DND-41 (cell line): ENCODE measurements at places on chromosomes 1 and 21.

DNA sequence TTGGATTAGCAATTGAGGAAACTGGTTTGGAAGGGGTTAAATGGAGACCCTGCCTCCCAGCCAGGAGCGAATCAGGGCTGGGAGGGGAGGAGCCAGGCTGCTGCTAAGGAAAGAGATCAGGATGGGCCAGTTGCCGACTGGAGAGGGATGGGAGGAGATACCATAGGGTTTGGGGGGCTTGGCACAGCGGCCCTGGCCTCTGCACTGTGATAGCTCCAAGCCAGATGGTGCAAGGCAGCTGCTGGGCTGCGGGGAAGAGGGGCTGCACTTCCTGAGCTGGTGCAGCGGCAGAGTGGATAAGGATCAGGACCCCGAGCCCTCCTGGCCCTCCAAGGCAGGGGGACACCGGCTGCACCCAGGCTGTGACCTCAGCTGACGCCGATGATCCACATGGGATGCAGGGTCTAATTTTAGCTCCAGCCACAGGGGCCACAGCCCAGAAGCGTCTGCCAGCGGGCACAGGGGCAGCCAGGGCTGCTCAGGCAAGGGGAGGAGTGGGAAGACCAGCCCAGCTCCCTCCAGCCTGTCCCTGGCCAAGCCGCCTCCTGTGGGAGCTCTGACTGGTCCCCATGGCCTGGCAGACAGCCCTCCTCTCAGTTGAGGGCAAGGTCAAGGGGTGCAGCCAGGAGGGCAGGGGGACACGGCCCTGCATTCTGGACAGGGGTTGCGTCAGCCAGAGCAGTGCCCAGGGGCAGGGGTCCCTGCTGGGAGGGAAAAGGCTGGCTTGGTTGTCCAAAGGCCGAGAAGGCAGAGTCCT, at the start of gene EXTL1:
Gene EXTL1 (plus strand): TSS at position 129 of the 757 bp plus-strand sequence. CDS start 872 bp downstream, outside the sequence.
- peaks cover 7% of the 10 kb centered on the region for H3K27me3 ChIP-seq
- no peak for DNase-seq
- no peak within 1 kb of the TSS for H3K4me3 ChIP-seq

GRCh38 chr1:150006881-150007421, 3.6 kb downstream of the OTUD7B start:
- H3K27me3 ChIP-seq: no peaks in the 10 kb centered on the region
- H3K27ac ChIP-seq: no peak overlapping the region
- H3K36me3 ChIP-seq: no peaks in the 10 kb centered on the region
- no peaks in the 10 kb centered on the region for H3K4me1 ChIP-seq

DNA sequence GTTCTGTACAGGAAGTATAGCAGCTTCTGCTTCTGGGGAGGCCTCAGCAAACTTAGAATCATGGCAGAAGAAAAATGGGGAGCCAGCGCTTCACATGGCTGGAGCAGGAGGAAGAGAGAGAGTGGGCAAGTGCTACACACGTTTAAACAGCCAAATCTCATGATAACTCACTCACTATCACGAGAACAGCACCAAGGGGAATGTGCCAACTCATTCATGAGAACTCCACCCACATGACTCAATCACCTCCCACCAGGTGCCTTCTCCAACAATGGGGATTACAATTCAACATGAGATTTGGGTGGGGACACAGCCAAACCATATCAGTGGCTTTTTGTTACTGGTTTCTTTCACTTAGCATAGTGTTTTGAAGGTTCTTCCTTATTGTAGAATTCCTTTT, 138.6 kb downstream of the SYT14 start:
- no peak overlapping the region for H3K4me3 ChIP-seq
- no peaks in the 10 kb centered on the region for H3K36me3 ChIP-seq
- H3K4me1 ChIP-seq: no peaks in the 10 kb centered on the region
- H3K27me3 ChIP-seq: no peaks in the 10 kb centered on the region
- no peak overlapping the region for H3K27ac ChIP-seq

GRCh38 chr1:44300852-44301251, 54.2 kb downstream of the ERI3 start:
- DNase-seq: no peak
- no peak overlapping the region for H3K27ac ChIP-seq
- H3K4me3 ChIP-seq: no peak overlapping the region

DNA sequence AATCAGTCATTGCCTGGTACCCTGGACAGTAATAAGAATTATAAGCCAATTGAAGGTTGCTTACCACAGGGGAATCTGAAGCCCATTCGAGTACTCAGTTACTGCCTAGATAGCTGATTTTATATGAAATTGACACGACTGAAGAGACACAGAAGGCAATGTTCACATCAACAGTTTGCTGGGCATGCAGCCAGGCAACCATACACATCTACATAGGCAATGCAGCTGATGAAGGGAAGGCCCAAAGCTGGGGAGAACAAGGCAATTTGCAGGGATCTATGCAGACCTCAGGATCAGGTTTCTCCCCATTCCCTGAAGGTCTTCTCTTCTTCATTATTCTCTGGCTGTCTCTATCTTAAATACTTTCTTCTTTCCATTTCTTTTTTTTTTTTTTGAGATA, 448.7 kb downstream of the PTBP2 start:
- H3K27me3 ChIP-seq: no peaks in the 10 kb centered on the region
- no peaks in the 10 kb centered on the region for H3K4me1 ChIP-seq
- no peak overlapping the region for H3K27ac ChIP-seq
- H3K36me3 ChIP-seq: no peaks in the 10 kb centered on the region

- no peaks in the 10 kb centered on the region for H3K4me1 ChIP-seq
- no peaks in the 10 kb centered on the region for H3K36me3 ChIP-seq
- H3K27me3 ChIP-seq: no peaks in the 10 kb centered on the region
- no peak overlapping the region for H3K4me3 ChIP-seq
- no peak overlapping the region for H3K27ac ChIP-seq
Observed at GRCh38 chr1:17148950-17149608, 29.8 kb upstream of the PADI2 start.

DNA sequence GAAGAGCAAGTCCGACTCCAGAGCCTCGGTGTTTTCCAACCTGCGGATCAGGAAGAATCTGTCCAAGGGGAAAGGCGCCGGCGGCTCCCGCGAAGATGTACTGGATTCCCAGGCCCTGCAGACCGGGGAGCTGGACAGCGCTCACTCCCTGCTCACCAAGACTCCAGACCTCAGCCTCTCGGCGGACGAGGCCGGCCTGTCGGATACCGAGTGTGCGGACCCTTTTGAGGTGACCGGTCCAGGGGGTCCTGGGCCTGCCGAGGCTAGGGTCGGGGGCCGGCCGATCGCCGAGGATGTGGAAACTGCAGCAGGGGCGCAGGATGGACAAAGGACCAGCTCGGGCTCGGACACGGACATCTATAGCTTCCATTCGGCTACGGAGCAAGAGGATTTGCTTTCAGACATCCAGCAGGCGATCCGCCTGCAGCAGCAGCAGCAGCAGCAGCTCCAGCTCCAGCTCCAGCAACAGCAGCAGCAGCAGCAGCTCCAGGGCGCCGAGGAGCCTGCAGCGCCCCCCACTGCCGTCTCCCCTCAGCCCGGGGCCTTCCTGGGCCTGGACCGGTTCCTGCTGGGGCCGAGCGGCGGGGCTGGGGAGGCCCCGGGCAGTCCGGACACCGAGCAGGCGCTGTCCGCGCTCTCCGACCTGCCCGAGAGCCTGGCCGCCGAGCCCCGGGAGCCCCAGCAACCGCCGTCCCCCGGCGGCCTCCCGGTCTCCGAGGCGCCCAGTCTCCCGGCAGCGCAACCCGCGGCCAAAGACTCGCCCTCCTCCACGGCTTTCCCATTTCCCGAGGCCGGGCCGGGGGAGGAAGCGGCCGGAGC, 827 bp downstream of the FMN2 start:
- H3K27ac ChIP-seq: no peak overlapping the region
- no peaks in the 10 kb centered on the region for H3K36me3 ChIP-seq
- no peak overlapping the region for H3K4me3 ChIP-seq
- H3K4me1 ChIP-seq: no peaks in the 10 kb centered on the region
- H3K27me3 ChIP-seq: no peaks in the 10 kb centered on the region

- H3K27me3 ChIP-seq: no peaks in the 10 kb centered on the region
- H3K4me1 ChIP-seq: peaks cover 33% of the 10 kb centered on the region
- no peak overlapping the region for H3K4me3 ChIP-seq
- DNase-seq: no peak
- H3K36me3 ChIP-seq: no peaks in the 10 kb centered on the region
Observed at GRCh38 chr1:221729771-221730330, 12.0 kb downstream of the DUSP10 start.

GRCh38 chr1:48251323-48251722, 28.8 kb downstream of the SLC5A9 start:
- H3K4me3 ChIP-seq: no peak overlapping the region
- peaks cover 3% of the 10 kb centered on the region for H3K27me3 ChIP-seq
- no peak for DNase-seq
- no peaks in the 10 kb centered on the region for H3K36me3 ChIP-seq
- peaks cover 11% of the 10 kb centered on the region; the same call in 1 of the 2 replicates for H3K4me1 ChIP-seq

DNA sequence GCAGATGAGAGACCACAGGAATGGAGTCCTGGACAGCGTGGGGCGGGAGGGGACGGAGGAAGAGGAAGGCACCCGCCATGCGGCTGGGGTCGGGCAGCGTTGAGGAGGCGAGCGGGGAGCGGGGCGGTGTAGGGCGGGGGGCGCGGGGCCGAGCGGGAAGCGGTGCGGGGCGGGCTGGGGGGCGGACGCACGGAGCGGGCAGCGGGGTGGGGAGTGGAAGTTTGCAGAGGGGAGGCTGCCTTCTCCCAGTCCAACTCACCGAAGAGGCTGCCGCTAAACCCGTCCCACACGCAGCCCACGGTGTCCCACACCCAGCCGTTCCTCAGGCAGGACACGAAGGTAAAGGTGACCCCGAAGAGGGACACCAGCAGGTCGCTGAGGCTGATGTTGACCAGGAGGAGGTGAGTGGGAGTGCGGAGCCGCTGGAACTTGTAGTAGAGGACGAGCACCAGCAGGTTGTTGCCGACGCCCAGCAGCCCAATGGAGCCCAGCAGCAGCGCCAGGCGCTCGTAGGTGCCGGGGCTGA, 483 bp downstream of the CHML start:
- peak; percentile 47 for DNase-seq
- peak overlapping the region; percentile 93 for H3K27ac ChIP-seq
- H3K4me1 ChIP-seq: peaks cover 44% of the 10 kb centered on the region
- peaks cover 26% of the 10 kb centered on the region for H3K36me3 ChIP-seq
- H3K4me3 ChIP-seq: peak overlapping the region; percentile 93

DNA sequence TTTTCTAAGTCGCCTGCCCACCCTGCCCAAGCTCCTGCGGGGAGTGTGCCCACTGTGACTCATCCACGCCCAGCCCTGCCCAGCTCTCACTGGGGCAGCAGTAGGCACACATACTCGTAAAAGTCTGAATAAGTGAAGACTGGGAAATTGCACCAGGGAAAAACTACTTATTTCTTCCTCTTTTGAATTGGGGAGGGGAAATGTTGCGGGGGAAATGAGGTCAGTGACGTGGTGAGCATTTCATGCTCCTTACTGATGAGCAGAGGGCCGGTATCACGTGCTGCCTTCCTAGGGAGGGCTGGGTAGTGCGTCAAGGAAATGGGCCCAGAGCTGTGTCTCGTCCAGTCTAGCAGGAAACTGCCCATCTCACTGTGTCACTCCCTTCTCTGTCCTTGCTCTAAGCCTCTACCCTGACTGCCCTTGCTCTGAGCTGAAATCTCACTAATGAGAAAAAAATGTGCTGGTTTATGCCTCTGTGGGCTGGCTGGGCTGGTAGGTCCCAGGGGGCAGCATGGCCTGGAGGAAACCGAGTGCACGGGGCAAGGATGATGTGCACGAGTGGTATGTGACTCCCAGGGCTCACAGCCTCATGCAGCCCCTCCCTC, 13.5 kb upstream of the TNFRSF1B start:
- no peak for DNase-seq
- no peak overlapping the region for H3K4me3 ChIP-seq
- peaks cover 2% of the 10 kb centered on the region for H3K27me3 ChIP-seq
- H3K27ac ChIP-seq: no peak overlapping the region

DNA sequence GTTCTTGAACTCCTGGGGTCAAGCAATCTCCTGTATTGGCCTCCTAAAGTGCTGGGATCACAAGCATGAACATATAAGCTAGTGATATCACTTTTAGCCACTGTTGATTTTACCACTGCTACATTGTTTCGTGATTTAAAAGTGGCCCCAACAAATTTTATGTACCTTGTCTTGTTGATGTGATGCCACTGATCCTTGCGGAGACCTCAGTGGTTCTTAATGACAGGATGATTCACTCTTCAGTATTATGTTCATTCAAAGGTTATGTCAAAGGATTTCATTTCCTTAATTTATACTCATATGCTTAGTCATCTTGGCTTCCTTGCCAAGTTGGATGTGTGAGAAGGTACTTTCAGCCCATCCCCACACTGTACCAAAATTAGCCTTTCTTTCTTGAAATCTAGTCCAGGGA, 12.1 kb downstream of the PRKACB start:
- H3K27me3 ChIP-seq: no peaks in the 10 kb centered on the region
- H3K27ac ChIP-seq: no peak overlapping the region
- no peak for DNase-seq

- no peaks in the 10 kb centered on the region for H3K27me3 ChIP-seq
- no peak overlapping the region for H3K27ac ChIP-seq
- H3K4me3 ChIP-seq: no peak overlapping the region
Observed at GRCh38 chr1:46991083-46991923, 32.2 kb upstream of the CYP4X1 start.
